ENCODE measurements at places on chromosomes 7 and 10.

- no peak for DNase-seq
Measured at GRCh38 chr10:101282947-101283346, 53.7 kb upstream of the LBX1 start.

GRCh38 chr10:8151086-8151485 lies 96.6 kb downstream of the GATA3 start:
- no peak for DNase-seq

DNA sequence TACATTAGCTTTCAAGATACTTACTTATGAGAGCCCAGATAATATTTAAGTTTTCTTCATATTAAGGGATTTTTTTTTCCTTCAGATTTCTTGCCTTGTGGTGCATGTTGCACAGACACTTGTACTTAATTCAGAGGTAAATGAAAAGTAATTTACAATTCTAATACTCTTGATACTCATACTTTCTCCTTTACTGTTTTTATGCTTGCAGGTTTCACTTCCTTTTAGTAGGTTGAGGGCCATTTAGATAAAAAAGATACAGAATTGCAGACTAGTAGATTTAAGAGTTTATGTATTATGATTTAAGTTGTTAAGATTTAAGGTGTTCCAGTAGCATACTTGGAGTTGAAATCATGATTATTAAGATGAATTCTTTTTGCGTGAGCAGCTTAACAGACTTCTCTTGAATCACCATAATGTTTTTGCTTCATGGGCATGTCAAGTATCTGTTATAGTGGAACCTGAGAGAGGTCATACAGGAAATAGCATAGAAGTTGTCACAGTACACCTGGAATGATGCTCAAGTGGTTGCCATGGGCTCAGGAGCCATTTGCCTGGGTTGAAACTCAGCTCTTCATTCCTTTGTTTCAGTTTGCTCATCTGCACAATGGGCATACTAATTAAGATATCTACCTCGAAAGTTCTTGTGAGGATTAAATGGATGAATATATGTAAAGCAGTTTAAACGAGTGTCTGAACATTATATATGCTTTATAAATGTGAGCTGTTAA lies 174.8 kb upstream of the PRPS1L1 start:
- no peak for DNase-seq

DNA sequence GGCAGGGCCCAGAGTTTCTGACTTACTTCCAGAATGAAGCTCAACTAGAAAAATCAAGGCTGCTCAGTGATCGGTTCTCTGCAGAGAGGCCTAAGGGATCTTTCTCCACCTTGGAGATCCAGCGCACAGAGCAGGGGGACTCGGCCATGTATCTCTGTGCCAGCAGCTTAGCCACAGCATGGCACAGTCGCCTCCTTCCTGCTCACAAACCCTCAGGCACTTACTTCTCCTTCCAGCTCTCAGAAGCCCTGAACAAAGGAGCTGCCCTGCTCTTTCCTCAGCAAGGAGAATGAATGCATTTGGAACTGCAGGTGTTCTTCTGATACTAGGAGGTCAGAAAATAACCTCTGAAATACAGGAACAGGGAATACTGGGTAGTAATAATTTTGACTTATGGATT lies 219.7 kb upstream of the PRSS1 start:
- DNase-seq, result no peak

DNA sequence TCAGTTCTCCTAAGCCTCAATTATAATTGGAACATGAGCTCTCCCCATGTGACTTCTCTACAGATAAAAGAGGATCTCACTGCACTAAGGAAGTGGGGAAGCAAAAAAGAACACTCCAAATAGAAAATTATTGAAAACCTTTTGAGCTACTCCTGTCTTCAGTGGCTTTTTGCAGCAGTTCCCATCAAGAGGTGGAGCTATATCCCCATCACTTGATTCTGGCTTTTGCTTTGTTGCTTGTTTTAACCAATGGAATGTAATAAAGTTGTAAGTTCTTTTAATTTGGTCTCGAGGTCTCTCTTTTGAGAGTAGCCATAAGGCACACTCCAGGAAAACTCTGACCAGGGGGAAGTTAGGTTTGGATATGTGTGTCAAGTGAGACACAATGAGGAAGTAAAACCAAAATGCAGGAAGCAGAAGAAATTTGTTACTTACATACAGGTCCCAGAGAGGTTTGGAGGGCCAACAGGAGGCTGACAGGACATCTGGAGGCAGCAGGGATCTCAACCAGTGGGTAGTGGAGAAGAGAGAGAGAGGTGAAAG lies 569.4 kb downstream of the HTR7 start:
- peak; percentile 30 for DNase-seq

DNA sequence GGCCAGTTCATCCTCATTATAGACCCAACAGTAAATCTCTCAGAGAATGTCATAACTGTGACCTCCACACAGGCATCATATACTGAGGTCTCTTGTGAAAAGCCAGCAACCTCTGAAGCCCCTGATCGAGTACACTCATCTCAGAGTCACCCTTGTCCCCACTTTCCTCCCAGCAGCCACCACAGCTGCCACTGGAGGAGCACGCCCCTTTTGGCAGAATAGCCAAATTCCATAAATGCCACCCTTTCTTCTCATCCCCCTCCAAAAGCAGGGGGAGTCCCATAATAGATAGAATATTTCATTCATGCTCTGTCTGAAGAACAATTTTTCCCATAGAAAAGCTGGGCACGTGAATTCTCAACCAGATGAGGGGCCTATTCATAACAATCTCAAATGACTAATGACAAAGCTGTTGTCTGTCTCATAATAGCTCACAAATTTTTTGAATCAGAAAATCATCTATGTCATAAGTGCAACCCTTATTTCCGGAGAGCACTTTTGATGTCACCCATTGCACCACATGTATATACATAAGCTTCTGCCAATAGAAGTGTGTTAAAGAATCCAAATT lies 47.4 kb downstream of the SGMS1 start:
- no peak for DNase-seq

- DNase-seq, result no peak
Measured at GRCh38 chr7:131298608-131298992, 29.1 kb upstream of the MKLN1 start.

DNA sequence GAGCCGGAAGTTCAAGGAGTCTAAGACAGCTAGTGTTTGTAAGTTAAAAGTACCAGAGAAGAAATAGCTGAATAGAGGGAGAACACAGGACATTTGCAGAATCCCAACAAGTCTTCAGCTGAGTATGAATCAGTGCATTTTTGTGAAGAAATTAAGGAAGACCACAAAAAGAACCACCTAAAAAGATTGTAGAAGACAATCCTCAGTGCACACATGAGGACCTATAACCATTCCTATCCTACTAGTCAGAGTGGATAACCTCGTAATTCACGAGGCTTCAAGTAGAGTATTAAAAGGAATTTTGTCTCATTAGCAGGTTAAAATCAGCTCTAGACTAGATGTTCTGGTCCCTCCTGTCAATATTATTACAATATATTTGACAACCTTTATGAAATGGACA lies 295.4 kb upstream of the KAT6B start:
- no peak for DNase-seq

DNA sequence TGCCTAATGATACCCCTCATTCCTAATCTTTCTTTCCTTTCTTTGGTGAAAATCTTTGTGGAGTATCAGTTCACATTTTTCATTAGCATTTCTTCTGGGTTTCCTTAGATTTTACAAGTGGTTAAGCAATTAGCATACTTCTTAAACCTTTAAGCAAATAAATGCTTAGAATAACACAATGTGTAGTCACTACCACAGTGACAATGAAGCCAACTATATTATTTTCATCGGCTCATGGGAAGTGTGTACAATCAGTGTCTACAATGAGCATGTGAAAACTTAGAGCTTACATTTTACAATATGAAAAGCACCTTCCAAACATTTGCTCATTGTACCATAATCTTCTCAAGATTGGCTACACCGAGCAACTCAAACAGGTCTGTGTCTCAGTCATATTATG lies 176.2 kb upstream of the PLXNA4 start:
- DNase-seq, result no peak

GRCh38 chr10:83182076-83182475 lies 957.2 kb upstream of the GHITM start:
- DNase-seq, result no peak

DNA sequence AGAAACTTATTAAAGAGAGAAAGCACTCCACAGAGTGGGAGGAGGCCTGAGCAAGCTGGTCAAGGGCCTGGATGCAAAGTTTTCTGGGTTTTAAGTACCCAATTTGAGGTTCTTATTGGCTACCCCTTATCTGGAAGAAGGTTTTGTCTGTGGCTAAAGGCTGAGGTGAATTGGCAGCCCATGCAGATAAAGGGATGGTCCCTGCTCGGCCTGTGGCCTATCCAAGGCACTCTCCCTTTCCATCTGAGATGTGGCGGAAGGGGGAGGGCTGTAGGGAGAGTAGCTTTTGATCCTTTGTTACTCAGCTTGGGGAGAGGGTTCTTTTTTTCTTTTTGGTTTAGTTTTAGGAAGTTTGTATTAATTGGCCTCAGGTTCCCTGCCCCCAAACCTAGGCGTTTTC lies 465.1 kb downstream of the ATRNL1 start:
- no peak for DNase-seq

GRCh38 chr10:77391605-77392235 lies 245.9 kb downstream of the KCNMA1 start:
- DNase-seq, result peak; percentile 73

DNA sequence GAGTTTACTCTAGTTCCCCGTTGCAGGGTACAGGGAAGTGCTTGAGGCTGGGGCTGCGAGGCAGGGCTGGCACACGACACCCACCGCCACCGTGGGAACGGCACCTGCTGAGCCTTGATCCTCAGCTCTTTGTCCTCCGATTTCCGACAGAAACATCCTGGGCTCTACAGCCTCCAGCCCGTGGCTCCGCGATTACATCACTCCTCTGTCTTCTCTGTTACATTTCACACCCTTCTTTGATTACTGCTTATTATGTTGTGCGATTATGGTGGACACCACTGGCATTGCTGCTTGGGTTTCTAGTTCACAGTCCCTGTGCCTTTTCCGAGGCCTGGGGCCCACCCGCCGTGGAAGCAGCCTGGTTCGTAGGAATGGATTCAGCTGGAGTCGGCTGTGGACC lies 26.9 kb downstream of the FKBP6 start:
- DNase-seq, result no peak

DNA sequence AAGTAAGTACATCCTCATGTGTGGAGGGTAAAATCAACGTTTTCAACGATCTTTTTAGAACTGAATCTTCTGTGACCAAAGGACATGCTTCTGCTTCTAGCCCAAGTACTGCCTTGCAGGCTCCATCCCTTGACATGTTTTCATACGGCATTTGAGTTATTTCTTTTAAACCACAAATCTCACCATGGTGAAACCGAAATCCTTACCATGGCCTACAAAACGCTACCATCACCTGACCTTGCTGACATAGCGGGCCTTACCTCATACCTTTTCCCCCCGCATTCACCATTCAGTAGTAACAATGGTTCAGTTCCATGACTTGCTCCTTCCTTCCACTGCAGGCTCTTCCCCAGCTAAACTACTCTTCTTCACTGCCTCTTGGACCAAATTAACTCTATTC lies 3.5 kb downstream of the RNF216 start:
- no peak for DNase-seq

DNA sequence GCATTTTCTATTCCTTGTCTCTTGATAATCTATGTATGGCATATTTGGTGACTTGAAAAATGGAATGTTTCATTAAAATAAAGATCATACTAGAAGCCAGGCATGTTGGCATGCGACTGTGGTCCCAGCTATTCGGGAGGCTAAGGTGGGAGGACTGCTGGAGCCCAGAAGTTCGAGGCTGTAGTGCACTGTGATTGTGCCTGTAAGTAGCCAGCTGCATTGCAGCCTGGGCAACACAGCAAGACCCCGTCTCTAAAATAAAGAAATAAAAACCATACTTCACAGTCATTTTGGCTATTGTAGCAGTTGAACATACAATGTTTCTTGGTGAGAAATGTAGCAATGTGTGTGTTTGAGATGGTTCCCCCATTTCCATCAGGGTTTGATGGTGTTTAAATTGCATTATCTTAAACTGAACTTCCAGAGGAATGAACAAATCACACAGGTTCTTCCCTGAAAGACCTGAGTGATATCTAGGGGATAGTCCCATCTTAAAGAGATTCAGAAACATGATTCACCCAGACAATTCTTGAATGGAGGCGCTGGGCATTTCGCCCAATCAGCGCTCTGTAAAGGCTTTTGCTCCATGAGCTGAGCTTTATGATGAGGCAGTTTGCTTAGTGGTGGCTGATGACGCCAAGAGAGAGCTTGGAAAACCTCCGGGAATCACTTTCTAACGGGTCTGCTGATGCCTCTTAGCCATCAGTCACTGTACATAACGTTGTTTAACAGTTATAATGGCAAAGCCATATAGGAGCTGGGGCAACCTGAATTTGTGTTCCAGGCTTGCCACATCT lies 19.4 kb upstream of the BTBD16 start:
- DNase-seq, result no peak

- peak; percentile 45 for DNase-seq
Measured at GRCh38 chr7:55086413-55087201, 67.8 kb downstream of the EGFR start.

- no peak for DNase-seq
Measured at GRCh38 chr10:44863344-44864047, 47.6 kb upstream of the TMEM72 start.

GRCh38 chr10:11113156-11113555 lies 95.5 kb downstream of the CELF2 start:
- no peak for DNase-seq

GRCh38 chr10:1440897-1441296 lies 296.4 kb downstream of the ADARB2 start:
- no peak for DNase-seq

GRCh38 chr10:42987121-42987541 lies 89.7 kb upstream of the RET start:
- DNase-seq, result no peak

DNA sequence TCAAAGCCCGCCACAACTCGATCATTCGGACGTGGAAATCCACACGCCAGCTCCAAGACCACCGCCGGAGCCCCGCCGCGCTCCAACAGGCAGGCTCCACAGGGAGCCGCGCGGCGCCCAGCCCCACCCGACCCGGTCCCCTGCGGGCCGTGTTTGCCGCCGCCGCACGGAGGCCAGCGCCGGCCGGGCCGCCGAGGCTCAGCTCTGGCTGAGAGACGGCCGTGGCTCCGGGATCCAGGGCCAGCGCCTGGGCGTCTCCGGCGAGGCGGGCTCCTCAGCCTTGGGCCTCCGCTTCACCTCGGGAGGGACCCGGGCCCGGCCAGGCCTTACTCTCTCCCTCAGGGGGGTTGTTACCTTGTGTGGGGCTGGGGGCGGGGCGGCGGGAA lies 333 bp downstream of the SMNDC1 start:
- DNase-seq, result no peak

Data from AG04450 (cell line).